ENCODE measurements at places on chromosomes 1 and 21.
A peak's percentile ranks its signal among the peaks of the same experiment; 100 is the strongest.

DNA sequence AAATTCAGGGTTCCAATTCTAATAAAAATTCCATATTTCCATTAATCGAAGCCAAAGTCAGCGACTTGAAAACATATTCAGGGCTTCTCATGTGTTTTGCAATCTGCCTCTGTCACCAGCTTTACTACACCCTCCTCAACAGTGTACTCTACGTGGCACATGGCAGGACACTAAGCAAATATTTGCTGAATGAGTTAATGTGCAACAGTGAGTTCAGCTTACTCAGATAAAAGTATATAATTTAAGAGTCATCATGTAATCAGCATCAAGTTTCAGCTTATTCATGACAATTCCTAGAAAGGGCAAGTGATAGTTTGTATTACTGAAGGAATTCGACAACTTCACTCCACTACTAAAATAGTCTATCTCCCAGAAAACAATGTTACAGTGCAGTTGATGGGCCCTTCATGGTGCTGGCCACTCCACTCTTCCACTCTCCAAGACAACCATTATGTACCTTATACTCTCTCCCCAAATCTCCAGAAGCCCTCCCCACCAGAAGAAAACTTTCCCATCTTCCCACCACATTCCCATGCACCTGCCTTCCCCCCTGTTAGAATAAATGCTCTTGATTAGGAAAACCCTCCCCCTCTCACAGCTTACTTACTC is 97.3 kb downstream of the TTLL7 start:
- DNase-seq, result no peak

- DNase-seq, result no peak
Measured at GRCh38 chr1:34685225-34685624, 69.6 kb upstream of the GJB5 start.

DNA sequence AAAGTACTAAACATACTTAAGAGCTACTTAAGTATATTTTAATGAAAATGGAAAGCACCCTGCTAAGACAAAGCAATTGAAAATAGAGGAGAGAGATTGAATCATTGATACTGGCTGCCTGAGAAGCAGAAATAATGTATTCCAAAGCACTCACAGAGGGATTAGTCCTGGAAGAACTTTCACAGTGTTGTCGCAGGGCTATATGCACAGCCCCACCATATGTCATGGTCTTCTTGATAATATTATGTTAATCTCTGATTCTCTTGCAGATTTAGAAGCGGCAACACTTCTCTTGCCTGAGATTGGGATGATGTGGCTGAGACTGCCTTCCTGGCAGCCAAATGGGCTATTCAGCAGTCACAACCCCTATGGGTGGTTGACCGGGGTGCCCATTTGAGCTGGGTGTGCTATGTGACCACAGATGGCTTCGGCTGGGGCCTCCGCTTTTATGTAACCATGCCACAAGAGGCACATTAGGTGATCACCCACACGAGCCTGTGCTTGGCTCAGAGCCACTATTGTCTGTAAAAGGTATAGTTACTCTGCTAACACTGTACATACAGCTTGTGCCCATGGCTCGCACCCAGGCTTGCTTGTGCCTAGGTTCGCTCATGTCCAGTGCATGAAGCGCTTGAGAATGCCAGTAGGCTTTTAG is 152.2 kb upstream of the SGIP1 start:
- no peak for DNase-seq

DNA sequence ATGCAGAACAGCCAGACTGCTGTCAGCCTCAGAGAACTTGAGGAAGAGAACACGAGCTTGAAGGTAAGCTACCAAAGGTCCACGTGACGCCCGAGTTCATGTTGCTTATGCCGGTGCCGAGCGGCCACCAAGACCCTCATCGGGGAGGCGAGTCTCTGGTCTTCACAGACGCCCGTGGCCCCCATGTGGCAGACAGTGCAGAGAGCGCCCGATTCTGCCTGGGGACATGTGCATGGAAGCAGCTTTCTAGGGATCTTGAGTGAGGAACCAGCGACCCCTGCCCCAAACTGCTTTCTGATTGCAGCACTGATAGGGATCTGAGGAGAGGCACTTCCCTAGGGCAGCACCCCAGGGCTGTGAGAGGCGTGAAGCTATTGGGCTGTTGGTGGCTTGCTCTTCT is 56.3 kb upstream of the DIP2A start:
- no peak for DNase-seq

DNA sequence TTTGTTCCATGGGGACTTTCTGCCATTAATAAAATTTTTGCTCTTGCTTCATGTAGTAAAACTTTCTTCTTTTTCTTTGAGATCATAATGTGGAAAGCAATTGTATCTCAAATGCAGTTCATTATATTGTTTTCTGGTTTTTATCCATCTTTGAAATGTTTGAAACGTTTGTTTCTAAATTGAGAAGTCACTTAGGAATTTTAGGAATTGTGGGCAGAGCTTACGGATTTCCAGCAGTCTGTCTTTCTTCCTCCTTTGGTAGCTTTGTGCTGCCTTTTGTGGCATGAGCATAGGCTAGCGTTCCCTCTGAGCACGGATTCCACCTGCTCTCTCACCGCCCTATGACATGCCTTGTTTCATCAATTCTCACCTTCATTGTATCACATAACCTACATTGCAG is 2.9 kb upstream of the ST6GALNAC5 start:
- DNase-seq, result no peak

GRCh38 chr1:3135073-3135702 is 66.2 kb downstream of the PRDM16 start:
- DNase-seq, result peak; percentile 22

DNA sequence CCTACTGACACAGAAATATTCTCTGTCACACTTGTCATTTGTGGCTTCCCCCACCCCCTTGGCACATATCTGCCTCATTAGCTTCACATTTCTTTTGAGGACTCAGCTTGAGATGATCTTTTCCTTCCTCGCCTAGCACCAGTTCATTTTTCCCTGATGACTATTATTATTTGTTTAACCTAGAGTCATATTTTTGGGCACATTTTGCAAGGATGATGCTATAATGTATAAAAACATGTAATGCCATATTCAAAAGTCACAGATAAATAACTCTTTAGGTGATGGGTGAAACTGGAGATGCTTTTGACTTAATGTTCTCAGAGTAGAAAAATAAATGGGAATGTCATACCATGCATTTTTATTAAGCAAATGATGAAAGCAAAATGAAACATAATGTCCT is 202.7 kb downstream of the BACH1 start:
- no peak for DNase-seq

DNA sequence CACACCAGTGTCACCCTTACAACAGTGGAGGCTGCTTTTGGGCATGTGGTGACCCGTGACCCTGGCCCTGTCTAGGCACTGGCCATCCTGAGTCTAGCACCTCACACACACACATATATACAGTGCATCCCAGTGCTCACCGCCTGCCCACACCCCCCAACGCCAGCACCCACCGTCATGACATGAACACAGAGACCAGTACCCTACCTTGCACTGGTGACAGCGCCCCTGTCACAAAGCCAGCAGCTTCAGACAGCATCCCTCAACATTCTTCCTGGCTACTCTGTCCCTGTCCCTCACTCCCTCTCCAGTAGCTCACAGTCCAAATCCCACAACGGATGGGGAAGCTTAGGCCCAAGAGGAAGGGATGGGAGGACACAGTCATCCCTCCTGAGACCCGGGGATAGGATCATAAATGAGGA is 27.1 kb downstream of the AHDC1 start:
- no peak for DNase-seq

DNA sequence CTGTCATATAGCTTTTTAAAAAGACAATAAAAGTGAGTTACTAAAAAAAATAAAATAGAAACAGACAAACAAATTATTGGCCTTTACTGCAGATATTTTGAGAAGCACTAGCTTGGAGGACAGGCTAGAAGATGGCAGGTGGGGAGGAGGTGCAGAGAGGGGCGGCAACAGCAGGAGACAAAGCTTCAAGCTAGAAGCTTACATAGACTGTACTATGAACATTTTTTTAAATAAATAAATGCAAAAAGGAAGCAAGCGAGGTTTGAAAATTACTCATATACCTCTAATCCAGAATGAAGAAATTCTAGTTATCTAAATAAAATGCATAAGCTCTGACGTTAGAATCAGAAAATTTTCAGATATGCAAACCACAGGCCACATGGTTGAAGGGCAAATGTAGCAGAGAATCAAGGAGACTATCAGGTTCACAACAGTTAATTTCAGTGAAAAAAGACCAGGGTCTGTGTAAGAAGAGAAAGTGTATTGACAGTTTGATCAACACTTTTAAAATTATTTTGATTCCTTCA is 54.9 kb downstream of the NRIP1 start:
- no peak for DNase-seq

- DNase-seq, result no peak
Measured at GRCh38 chr21:36656138-36656537, 42.8 kb upstream of the SIM2 start.

- DNase-seq, result no peak
Measured at GRCh38 chr1:12665511-12665910, 21.6 kb downstream of the AADACL4 start.

DNA sequence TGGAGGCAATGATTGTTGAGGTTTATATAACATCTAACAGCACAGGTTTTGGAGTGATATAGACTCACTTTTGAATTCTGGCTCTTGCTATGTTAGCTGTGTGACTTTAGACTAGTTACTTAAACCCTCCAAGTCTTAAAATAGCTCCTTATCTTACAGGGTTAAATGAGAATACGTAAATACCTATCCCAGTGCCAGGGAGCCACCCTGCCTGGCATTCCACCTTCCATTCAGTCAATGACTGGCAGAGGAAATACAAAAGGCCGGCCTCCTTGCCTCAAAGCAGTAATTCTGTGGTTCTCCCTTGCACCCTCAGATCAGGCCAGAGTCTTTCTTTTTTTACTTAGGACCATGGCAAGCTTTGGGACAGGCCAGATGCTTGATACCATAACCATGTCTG is 31.8 kb downstream of the DBT start:
- DNase-seq, result no peak

DNA sequence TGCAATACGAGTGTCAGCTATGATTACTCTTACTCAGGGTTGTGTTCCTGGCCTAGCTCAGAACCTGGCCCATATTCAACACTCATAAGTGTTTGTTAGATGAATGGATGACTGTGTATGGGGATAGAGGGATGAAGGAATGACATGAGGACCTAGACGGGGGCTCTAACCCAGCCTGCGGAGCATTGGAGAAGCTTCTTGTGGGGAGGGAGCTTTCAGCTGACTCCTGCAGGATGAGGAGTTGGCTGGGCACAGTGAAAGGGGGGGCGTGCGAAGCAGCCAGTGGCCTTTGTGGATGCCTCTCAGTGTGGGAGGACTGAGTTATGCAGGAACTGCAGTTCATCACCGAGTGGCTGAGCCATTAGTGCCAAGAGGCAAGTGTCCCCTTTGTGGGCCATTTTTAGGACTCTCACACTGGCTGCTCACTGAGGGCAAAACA is 1.2 kb upstream of the EXTL1 start:
- DNase-seq, result no peak

- DNase-seq, result no peak
Measured at GRCh38 chr1:151960780-151961513, 32.7 kb downstream of the S100A10 start.

- no peak for DNase-seq
Measured at GRCh38 chr1:94033849-94034248, 87.1 kb downstream of the ABCA4 start.

- DNase-seq, result no peak
Measured at GRCh38 chr1:53366901-53367502, 39.1 kb upstream of the LRP8 start.

- DNase-seq, result no peak
Measured at GRCh38 chr21:42937960-42938605, 12.7 kb upstream of the ERVH48-1 start.

DNA sequence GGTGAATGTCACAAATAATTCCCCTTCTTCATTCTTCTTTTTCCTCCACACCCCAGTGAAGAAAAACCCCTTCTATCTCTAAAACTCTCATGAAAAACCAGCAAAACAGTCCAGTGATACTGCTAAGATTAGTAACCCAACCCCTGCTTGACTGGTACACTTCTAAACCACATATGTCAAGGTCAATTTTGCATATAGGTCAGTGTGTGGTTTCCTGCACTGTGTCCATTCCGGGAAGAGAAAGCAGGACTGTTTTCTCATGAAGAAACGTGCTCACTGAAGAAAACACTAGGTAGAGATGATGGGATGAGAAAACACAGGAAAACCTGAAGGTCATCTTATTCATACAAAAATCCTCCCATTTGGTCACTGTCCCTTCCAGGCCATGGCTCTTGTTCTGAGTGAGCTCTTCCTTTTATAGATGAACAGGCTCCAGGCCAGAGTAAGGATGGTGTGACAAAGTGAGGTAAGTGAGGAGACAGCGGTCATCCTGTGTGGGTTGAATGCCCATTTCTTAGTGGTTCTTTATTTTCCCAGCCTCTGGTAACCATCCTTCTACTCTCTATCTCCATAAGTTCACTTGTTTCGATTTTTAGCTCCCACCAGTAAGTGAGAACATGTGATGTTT is 122.7 kb downstream of the FASLG start:
- no peak for DNase-seq

DNA sequence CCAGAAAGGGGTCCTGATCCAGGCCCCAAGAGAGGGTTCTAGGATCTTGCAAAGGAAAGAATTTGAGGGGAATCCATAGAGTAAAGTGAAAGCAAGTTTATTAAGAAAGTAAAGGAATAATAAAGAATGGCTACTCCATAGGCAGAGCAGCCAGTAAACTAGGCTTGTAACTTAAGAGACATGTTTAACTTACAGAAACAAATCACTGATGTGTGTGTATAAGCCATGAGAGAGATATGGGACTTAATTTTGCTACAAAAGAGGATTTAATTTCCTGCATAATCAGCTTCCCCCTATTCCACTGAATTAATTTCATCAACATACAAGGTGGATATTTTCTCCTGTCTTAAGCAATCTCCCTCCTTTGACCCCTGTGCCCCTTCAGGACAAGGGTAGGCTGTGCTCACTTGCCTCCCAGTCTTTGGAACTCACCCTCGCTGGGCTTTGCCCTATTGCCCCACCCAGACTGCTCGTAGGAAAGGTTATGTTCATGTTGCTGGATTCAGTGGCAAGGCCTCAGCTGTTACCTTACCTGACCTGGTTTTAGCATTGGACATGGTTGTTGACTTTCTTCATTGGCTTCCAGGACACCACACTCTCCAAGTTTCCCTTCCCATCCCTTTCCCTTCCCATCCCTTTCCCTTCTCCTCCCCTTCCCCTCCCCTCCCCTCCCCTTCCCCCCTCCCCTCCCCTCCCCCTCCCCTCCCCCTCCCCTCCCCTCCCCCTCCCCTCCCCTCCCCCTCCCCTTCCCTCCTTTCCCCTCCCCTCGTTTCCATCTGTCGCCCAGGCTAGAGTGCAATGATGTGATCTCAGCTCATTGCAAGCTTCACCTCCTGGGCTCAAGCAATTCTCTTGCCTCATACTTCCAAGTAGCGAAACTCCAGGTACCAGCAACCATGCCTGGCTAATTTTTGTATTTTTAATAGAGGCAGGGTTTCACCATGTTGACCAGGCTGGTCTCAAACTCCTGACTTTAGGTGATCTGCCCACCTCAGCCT is 44.6 kb downstream of the TBCE start:
- no peak for DNase-seq

DNA sequence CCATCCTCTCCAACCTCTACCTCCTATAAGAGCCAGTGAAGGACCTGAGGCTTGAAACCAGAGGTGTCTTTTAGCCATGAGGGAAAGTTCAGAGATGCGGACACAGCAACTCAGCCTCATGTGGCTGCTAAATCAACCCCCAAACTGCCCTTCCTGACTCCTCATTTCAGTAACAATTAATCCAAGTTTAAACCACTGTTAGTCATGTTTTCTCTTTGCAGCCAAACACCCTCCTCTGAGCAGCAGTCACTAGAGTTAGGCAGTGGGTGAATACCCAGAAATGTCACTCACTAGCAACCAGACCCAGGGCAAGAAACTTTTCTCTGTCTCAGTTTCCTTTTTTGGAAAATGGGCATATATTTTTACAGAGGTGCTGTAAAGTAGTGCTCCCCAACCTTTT is 71.2 kb downstream of the KCNJ15 start:
- DNase-seq, result no peak

All from endothelial cell (in vitro differentiated cells).